Astrocyte of the hippocampus (primary cell): ENCODE measurements at places on chromosomes 6 and 20.

GRCh38 chr6:33392595-33392948 lies 949 bp downstream of the KIFC1 start:
- DNase-seq = no peak

DNA sequence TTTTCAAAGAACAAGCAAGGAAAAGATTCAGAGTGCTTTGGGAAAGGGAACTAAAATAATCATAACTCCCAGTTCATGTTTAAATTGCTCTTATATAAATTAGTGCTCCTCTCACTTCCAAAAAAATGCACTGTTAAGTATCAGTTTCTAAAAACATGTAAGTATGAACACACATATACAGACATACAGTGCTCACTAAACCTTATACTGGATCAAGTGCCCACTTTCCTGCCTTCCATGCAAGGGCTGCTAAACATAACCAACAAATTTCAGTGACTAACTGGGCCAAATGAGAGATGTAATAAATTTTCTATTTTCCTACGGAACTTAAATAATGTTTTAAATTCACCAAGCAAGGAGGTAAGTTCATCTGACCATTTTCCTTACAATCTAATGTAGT lies 6.4 kb downstream of the TFAP2A start:
- DNase-seq = no peak

- no peak for DNase-seq
Measured at GRCh38 chr6:40346246-40346645, 240.9 kb downstream of the LRFN2 start.

GRCh38 chr6:170450916-170451761 lies 102.0 kb downstream of the PSMB1 start:
- no peak for DNase-seq

DNA sequence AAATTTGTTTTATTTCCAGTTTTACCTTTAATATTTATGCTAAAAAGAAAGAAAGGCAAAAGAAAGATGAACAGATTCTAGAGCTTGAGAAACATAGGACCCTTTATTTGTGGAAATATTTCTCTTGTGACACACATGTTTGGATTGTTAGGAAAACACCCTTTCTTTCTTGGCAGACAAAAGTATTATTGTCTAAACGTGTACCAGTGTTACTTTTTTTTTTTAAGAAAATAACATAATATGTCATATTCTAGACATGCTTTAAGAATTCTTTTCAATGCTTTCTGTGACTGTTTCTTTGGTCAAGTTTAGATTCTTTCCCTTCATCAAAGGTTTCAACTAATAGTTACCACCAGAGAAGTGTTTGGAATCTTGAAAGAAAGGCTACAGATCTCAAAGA lies 183.4 kb upstream of the CNR1 start:
- peak; percentile 23 for DNase-seq

- peak; percentile 79 for DNase-seq
Measured at GRCh38 chr6:11161031-11161956, 49.8 kb upstream of the ERVFRD-1 start.

GRCh38 chr20:10134176-10134575 lies 84.5 kb upstream of the SNAP25 start:
- no peak for DNase-seq

DNA sequence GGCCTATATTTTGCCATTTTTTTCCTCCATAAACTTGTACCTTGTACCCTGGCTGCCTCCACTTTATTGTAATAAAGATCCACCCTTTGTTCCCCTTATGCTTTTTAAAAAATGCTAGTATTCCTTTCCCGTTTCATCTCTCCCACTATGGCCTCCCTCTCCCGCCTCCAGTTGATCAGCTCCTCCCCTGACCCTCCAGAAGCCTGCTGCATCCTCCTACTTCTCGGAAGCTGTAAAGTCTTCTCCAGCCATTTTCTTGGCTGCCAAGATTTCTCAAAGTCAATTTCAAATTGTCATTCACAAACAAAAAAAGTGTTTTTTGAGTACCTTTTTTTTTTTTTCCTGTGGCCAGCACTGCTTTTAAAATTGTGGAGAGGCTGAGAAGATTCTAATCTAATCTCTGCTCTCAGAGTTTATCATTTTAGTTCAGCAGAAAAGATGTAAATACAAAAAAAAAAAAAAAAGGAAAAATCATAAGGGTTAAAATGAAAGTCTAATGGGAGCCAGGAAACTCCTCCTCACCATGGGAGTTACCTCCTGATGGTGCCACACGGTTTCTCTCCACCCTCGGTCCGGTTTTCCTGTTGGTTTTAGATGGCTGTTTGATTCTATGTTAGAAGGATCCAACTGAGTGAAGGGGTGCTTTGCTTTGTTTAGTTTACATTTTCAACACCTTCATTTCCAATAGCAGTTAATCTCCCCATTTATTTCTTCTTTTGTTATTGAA lies 103.0 kb upstream of the KCNK16 start:
- DNase-seq = no peak

- no peak for DNase-seq
Measured at GRCh38 chr6:166822609-166823008, 133.7 kb downstream of the RNASET2 start.

- DNase-seq = no peak
Measured at GRCh38 chr6:77455271-77455670, 8.0 kb downstream of the HTR1B start.

- DNase-seq = no peak
Measured at GRCh38 chr6:358432-358831, 33.1 kb upstream of the IRF4 start.
